NCI-H2107 (cell line): ENCODE measurements at places on chromosomes 16 and 17.
A peak's percentile ranks its signal among the peaks of the same experiment; 100 is the strongest.

- DNase-seq, result no peak
These were observed 2.6 kb upstream of the GNG13 start for GRCh38 chr16:802914-803753.

GRCh38 chr16:53111078-53111791 lies 56.4 kb downstream of the CHD9 start:
- DNase-seq, result no peak

DNA sequence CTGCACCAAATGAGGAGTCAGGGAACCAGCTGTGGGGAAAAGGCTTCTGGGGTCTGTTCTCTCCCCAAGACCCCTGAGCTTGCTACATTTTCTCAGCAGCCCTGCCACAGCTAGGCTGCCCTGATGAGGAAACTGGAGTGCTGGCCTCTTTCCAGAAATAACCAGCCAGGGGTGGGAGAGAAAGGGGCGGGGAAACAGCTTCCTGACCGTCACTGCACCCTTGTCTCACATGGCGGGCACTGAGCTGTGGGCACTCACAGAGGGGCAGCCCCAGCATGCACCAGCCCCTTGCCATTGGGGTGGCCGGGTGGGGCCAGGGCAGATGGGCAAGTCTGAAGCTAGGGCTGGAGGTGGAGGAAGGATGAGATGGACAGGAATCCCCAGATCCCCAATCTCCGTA lies 2.9 kb downstream of the SRL start:
- no peak for DNase-seq

DNA sequence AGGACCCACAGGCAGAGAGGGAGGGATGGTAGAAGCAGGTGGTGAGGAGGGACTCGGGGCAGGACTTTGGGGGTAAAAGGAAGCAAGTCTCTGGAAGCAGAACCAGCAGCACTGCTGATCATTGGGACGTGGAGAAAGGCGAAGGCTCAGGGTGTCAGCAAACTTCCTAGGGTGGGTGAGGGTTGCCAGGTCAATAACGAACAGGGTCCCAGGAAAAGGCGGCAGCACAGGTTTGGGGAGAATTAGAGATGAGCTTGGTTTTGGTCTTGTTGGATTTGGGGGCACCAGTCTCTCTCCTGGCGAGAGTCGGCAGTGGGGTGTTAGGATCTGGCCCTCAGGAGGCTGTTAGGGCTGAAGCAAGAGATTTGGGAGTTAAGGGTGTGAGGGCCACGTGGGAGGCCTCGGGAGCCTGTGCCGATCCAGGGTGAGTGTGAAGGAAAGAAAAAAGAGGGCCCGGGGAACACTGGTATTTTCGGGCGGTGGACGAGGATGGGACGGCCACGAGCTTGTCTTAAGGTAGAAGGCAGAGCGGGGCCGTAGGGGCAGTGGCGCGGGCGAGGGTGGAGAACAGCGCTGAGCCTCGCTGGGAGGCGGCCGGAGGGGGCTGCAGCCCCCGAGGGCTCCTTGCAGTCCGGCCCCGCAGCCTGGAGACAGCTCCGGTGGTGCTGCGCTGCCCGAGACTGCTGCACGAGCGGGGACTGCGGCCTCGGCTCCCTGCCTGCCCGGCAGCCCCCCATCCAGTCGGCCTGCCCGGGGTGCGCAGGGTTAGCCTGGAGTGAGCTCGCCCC lies 765 bp upstream of the ADORA2B start:
- DNase-seq, result no peak

DNA sequence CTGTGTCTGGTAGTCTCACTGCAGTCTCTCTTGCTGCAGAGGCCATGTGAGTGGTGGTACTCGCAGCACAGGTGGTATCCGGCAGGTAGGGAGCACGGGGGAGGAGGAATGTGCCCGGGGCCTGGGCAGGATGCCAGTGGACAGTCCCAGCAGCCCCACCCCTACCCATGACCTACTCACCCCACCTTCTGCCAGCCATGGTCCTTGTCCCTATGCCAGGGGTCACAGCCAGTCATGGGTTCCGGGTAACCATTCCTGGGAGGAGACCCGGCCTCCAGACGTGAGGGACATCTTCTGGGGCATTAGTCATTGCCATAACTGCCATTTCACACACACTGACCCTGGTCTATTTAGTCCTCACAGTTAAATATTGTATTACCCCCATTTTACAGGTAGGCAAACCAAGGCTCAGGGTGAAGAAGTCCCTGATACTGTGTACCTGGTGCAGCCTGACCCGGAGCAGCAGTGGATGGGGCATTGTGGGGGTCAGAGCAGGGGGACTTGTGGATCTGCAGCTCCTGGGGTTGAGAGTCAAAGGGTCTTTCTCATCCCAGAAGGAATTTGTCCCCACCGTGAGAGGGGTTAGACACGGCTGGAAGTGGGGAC lies 58.8 kb upstream of the TAC4 start:
- no peak for DNase-seq

DNA sequence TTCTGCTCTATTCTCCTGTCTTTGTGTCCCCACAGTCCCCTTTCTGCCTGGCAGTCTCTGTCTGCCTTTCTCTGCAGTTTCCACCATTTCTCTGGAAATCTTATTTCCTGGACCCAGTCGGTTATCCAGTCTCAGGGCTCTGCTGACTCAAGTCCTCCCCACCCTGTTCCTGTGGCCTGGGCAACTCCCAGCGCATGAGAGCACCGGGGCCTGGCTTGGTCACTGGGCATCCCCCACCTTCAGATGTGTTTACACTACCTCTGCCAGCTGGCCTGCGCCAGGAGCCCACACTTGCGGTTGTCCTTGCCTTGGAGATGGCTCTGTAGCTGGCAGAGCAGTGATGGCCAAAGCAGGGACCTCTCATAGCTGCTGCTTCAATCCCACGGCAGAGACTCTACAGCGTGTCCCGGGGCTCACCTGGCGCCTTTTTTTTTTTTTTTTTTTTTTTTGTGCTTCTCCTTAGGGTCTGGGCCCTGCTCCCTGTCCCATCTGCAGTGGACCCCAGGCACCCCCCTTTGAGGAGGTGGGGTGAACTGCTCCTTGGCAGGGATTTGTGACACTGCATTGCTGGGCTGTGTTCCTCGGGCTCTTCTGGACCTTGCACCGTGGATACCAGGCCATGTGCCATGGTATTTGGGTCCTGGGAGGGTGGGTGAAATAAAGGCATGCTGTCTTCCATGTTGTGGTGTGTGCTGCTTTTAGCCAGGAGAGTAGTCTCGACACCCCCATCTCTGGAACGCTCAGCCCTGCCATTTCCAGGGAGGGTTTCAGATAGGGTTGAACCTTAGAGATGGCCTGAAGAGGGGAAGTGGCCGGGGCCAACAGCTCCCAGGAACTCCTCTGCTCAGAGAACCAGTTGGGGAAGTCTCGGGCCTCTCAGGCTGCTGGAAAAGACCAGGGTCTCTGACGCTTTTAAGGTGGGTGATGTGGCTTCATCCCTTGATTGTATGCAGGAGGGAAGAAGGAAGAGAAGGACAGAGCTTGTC lies 17.5 kb downstream of the GUCY2D start:
- no peak for DNase-seq

DNA sequence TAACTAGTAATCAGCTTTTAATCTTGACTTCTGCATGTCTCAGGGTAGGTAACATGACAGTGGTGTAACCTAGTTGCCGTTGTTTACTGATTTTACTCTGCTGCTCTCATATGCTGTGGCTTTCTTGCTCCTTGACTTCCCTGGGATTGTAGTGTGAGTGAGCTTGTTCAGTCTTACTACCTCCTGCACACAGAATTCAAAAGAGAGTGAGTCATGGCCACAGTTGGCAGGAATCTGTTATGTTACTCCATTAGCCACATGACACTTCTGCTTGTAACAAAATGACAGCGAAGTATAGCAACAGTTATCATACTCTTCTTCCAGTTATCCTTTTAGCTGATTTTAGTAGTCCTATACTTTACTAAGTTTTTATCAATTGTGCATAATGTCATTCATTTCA lies 18.8 kb downstream of the TNRC6A start:
- DNase-seq, result no peak

- DNase-seq, result peak; percentile 24
These were observed 1.2 kb downstream of the NFATC3 start for GRCh38 chr16:68086336-68086841.

- DNase-seq, result no peak
These were observed 14.5 kb downstream of the TSPOAP1 start for GRCh38 chr17:58313815-58314705.

DNA sequence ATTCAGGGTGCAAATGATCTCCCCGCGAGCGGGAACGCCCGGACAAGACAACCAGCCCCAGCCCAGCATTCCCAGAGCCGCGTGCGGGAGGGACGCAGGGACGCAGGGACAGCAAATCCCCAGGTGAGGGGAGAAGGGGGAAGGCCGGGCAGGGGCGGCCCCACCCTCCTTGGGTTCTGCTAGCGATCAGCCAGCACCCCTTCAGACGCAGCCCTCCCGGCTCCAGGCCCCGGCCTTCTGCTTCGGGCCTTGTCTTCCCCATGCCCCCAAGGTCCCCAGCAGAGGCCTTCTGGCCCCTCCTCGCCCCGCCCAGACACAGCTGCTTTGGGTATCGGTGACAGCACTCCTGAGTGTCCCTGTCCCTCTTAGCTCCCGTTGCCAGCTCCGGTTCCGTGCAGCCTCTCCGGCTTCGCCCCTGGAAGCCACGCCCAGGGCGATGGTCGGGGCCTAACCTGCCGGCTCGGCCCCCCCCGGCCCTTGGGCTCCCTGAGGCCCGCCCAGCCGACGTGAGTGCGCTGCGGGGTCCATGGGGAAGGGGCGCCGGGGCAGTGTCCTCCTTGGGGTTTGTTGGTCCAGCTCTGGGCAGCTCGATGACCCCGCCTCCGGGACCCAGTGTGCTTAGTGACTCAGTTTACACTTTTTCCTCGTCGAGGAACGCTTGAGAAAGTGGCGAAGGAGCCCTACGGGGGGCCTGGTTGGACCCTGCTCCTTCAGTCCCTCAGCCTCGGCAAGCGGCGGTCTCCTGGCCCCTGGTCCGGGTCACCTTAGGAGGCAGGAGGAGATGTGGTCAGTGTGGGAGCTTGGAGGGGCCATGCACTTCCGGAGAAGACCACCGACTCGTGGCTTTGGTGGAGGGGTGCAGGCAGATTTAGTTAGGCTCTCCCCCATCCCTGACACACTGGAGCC lies 50.5 kb upstream of the AMZ2 start:
- no peak for DNase-seq

DNA sequence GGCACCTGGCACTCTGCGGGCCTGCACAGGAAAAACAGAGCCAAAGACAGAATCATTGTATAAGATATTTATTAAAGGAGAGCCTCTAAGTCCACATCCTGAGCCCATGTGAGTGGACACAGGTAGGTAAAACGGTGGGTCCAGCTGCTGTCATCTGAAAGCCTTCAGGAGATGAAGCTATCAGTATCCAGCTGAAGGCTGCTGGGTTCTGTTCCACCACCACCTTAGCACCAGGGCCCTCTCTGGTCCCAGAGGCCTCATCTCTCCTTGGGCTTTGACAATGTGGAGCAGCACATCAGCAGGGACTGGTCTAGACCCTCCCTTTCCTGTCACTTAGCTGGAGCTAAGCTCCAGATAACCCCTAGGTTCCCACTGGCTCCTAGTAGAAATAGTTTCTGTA lies 7.3 kb downstream of the TMEM106A start:
- no peak for DNase-seq

GRCh38 chr16:4272114-4272956 lies 488 bp downstream of the TFAP4 start:
- no peak for DNase-seq

DNA sequence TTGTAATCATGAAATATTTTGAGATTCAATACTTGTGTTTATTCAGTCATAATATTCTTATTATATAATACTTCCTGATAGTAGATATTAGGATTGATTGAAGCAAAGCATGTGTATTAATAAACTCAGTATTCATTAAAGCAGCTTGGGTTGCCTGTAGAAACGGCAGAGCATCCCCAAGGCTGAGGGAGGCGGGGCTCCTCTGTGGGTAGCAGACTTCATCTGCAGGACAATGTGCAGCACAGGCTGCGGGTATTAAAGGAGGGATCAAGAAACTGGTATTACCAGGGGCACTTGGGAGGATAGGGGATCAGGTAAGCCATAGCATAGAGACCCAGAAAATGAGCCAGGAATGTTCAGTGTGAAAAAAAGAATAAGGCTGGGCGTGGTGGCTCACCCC lies 213.6 kb downstream of the PRKCA start:
- DNase-seq, result no peak

DNA sequence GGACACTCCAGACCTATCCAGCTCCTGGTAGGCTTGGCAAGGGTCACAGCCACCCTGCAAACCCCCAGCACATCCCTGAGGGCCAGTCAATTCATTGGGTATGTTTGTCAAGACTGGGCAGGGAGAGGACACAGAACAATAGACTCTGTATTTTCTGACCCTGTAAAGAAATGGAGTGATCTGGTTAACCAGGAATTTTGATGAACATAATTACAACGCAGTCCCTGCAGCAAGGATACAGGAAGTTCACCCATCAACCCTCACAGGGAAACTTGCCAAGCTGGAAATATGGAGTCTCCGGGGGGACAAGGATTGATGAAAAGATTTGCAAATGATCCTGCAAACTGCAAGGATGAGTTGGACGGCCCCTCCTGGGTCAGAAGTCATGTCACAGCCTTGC lies 126.1 kb upstream of the RCVRN start:
- no peak for DNase-seq

- DNase-seq, result peak; percentile 11
These were observed 101.7 kb downstream of the RPTOR start for GRCh38 chr17:80646328-80646727.

- DNase-seq, result no peak
These were observed 4.5 kb upstream of the TMEM235 start for GRCh38 chr17:78226759-78227454.

DNA sequence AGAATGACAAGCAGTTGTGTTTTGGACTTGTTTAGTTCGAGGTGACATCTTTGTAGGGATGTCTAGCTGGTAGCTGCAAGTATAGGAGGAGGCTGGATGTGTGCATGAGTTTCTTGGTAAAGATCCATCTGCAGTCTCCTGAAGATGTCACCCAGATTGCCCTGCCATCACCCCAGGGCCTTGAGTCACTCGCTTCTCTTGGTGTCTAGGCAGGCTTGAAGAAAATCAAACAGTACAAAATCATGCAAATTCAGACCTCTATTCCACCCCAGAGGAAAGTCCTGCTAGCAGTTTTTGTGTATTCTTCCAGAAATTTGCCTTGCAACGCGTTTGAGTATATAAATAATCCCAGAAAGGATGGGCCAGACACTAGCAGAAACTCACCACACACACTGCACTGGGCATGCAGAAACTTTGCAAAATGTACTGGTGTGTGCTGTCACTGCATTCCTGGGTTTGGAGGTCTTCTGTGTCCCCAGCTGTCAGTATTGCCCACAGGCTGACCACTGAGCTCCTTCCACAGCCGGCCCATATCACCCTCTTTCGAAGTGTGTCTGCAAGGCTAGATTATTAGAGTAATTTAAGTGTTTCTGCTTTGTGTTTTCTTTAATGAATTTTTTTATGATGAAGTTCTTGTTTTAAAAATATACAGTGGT lies 51.5 kb downstream of the TENT4B start:
- no peak for DNase-seq

GRCh38 chr17:35119370-35120165 lies at the start of gene RAD51D:
Gene RAD51D, minus strand, starts transcription at chr17:35119860. Its CDS starts 247 bp downstream, at chr17:35119613.
- DNase-seq, result peak; percentile 71

GRCh38 chr17:40516581-40517285 lies 15.3 kb upstream of the TNS4 start:
- no peak for DNase-seq
